ENCODE measurements at places on chromosomes 6 and 20.

GRCh38 chr6:37313723-37314486, 39.9 kb upstream of the RNF8 start:
- DNase-seq = no peak

- no peak for DNase-seq
Observed at GRCh38 chr6:105907991-105908390, 178.1 kb upstream of the PRDM1 start.

- DNase-seq = no peak
Observed at GRCh38 chr6:20879526-20879925, 345.3 kb downstream of the CDKAL1 start.

- no peak for DNase-seq
Observed at GRCh38 chr6:31538805-31539400, 2.9 kb downstream of the DDX39B start.

DNA sequence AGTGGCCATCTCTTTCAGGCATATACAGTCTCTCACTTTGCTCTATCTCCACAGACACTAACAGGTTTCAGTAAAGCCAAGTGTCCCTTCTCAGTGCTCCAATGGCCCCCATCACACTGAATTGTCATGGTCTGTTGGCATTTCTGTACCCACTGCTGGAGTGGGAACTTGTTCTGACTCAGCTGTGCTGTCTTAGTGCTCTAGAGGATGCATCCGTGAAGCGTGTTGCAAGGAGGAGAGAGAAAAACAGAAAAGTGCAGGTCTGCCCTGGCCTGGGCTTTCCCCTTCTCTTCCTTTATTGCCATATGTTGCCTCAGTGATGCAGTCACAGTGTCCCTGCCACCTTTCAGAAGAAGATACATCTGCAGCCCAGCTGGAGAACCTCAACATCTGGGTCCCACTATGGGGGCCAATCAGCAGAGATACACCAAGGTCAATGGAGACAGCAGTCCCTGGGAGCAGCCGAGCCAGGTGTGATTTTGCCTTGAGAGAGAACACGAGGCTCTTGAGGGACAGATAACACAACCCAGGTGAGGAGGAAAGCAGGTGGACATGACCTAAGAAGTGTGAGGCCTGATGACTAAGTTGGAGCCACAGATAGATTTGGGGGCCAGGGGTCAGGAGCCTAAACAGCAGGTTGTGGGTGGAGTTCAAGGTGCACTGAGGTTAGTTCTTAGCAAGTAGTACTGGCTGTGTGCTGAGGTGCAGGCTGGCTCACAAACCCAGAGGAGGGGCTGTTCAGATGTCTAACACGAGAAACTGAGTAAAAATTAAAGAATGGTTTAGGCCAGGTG, 5.6 kb upstream of the PLCG1 start:
- DNase-seq = no peak

GRCh38 chr20:51434580-51435247, 107.8 kb downstream of the NFATC2 start:
- DNase-seq = no peak

- DNase-seq = no peak
Observed at GRCh38 chr20:50026746-50027575, 44.2 kb downstream of the SNAI1 start.

DNA sequence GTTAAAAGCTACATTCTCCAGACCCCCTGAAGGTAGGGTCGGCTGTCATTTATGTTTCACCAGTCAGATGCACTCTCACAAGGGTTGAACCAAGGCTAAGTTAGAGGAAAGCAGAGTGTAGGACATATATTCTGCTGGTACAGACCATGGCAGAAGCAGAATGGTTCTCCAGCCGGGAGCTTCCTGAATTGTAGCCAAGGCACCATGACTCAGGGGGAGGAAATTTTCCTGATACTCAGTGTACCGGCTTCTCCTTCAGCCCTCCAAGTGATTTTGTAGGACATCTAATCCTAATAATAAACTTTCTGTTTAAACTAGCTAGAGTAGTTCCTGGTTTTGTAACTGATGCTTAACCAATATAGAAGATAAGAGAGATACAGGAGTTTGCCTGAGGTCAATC, 14.2 kb upstream of the SLPI start:
- DNase-seq = no peak

DNA sequence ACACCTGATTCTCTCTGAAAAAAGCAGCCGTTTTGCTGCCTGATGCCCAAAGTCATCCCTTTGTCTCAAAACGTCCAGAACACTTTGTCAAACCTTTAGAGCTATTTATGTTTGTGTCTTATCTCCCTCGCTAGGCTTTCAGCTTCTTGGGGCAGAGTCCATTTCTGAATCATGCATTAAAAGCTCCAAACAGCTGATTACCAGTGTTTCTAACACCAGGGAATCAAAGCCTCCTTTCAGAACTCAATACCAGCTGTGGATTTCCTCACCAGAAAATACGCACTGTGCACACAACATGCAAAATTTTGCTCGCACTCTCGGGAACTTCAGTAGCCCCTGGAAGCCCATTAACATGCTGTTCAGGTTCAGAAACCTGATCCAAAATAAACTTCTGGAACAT, 333.3 kb downstream of the HACE1 start:
- DNase-seq = no peak

DNA sequence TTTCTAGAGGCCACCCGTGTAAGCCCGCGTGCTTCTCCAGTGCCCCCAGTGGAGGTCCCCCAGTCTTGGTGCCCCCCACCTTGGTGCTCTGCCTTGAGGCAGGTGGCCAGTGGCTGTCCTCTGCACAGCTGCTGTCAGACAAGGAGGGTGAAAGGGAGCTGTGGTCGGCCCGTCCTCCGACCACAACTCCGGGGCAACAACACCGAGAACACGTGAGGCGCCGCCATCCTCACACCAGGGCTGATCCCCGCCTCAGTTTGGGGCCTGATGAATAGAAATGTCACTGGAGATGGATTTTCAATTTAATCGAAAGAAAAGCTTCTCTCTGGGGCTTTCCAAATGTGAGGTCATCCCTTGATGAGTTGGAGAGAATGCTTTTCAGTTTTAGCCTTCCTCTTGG, 304.6 kb downstream of the CDH4 start:
- no peak for DNase-seq

DNA sequence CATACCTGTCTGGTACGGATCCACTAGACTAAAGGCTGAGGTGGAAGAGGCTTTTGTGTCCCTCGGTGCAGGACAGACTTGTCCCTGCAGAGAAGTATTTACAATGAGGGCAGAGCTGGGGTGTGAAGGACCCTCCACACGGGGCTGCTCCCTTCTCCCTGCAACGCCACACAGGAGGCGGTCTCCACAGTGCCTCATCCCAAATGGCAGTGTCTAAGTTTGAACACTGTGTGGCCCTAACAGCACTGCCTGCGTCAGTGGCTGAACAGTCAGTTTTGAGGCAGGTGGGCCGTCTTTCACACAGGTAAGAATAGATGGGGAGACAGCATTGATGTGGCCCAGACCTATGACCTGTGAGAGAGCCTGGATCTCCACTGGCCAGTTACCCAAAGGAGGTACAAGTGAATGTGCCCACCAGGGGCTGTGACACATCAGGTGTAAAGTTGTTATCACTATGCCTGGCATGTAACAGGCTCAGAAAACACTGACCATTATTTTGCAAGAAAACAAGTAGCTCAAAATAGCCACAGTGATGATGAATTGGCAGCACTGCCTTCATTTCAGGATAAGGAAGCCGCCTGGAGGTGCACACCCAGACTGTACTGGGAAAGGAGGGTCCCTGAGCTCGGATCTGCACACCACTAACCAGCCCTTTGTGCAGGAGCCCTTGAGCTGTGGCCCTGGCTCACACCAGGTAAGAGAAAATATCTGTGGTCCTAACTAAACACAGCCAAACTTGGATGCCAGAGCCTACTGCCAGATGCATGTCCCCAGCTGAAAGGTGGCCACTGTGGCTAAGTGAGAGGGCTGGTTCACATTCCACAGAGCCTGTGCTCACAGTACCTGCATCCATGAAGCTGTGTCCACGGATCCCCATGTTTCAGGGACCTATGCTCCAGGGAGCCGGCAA, 246.7 kb downstream of the DLL1 start:
- DNase-seq = no peak

- DNase-seq = no peak
Observed at GRCh38 chr6:137878029-137878428, 11.0 kb downstream of the TNFAIP3 start.

- no peak for DNase-seq
Observed at GRCh38 chr20:9230406-9230805, 161.5 kb downstream of the PLCB4 start.

- DNase-seq = no peak
Observed at GRCh38 chr20:39013662-39014109, 51.5 kb downstream of the DHX35 start.

DNA sequence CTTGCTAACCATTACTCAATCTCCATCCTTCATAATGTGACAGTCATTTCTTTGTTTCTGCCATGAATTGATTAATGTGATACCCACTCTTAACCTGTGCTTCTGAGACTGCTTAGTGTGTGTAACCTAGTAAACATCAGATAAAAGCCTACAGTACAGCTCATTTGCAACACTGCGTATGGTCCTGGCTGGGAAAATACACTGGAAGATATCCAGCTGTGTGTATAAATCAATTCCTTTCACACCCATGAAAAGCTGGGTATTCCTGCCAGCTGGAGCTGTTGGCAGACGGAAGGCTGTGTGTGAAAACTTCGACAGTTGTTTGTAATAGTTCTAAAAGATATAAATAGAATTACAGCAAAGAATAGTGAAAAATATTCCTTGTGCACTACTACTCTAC, 509.2 kb downstream of the FRK start:
- no peak for DNase-seq

DNA sequence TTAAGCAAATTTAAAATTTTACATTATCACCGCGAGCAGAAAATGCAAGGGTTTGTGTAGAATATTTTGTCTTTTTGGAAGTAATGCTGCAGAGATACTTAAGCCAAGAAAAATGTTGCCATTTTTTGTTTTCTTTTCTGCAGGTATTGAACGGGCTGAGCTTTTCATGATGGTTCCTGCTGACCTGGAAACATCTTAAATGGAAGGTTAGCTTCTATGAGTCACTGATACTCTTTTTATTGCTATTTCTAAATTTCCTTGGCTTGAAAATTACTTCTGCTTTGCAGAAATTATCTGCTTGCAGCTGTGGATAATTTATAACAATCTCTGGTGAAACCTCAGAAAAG, 12.7 kb downstream of the SYTL3 start:
- no peak for DNase-seq

DNA sequence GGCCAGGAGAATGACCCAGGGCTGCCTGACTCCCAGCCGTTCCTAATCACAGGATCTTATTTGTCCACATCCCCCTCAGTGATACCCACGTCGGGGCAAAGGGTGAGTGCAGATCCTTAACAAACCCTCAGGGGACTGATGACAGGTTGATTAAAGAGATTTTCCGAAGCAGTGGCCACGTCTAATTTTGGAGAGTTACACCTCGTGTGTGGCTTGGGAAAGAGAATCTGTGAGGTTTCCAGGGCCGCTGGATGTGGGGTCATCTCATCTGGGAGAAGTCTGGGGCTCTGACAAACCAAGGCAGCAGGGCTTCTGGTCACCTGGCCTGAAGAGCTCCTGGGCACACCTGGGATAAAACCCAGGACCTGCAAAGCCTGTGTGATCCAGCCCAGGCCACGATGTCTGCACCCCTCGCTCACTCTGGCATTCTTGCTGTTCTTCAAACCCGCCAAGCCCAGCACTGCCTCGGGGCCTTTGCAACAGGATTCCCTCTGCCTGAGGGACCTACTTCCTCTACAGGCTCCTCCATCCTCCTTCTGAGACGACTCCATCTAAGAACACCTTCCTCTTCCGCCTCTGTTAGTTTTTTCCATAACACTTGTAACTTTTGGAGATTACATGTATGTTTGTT, 4.7 kb downstream of the JPH2 start:
- DNase-seq = no peak

DNA sequence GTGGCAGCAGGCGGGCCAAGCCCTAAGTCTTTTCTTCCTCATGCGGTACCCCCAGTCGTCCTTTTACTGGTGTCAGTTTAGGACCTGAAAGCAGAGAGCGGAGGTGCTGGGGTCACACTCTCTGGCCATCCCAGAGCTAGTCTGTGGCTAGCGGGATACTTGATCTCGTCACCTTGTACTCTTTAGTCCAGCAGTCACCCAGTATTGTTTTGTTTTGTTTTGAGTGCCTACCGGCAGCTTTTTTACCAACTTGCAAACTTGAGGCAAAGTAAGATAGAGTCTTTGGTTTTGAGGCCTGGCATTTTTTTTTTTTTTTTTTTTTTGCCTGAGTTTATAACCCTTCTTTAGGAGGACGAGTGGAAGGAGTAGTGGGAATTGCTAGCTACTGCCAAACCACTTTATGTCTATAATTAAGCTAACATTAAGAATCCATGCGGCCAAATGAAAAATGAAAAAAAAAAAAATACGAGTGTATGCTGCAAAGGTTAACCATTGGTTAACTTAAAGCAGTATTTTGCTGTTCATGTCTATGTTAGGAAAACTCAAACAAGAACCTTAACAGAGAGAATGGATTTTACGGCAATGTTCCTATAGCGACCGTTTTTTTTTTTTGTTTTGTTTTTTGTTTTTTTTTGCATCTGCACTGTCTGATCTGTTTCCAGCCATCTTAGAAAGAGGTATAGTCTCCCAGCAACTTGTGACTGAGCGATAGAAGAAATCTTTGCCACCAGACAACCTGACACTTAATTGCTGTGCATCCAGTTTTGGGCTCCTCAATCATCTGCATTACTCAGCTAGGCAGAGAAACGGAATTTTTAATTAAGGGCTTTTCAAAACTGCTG, 56.9 kb downstream of the FAM217A start:
- DNase-seq = no peak

DNA sequence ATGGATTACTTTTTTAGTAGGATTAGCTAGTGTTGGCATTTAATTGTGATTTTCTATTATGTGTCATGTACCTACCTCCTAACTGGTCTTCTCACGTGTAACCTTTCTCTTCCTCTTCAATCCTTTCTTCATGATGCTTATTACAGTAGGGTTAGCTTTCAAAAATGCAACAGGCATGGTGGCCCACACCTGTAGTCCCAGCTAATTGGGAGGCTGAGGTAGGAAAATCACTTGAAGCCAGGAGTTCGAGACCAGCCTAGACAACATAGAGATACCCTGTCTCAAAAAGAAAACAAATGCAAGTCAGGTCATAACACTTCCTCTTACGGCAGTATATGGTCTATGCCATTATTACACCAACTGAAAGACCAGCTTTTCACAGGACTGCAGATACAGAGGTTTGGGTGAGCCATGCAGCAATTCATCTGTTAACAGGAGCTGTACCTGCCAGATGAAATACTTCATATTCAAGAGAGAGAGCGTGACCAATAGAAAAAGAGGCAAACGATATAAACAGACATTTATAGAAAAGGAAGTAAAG, 195.0 kb downstream of the TMEM242 start:
- DNase-seq = no peak

GRCh38 chr6:11283629-11284028, 51.2 kb upstream of the NEDD9 start:
- no peak for DNase-seq

- no peak for DNase-seq
Observed at GRCh38 chr6:27761391-27761790, 150.8 kb downstream of the OR2B2 start.

DNA sequence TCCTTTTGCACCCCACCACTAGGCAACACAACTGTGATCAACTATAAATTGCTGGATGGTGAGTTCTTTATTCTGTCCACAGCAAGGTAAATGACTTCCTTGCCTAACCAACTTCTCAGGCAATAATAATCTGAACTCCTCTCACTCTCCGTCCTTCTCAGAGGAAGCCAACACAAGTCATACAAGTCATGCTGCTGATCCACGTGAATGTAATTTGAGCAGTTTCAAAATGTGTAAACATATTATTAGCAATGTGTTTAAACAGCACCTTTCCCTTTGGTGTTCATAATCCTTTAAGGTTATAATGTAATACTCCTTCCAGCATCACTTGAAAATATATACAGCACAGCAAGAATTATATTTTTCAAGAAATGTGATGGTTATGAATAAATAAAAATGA, 127.9 kb downstream of the QRSL1 start:
- DNase-seq = no peak

- DNase-seq = no peak
Observed at GRCh38 chr6:135145063-135145800, 35.9 kb upstream of the MYB start.

All from stimulated activated effector memory CD8-positive, alpha-beta T cell treated with anti-CD3 and anti-CD28 coated beads, Interleukin-12 subunit alpha, Interleukin-12 subunit beta, amount 100 ng/mL, for 72 hours (primary cell).